ENCODE measurements at places on chromosomes 12 and 14.

GRCh38 chr14:94864387-94865195, 94.7 kb upstream of the GSC start:
- DNase-seq, result no peak

DNA sequence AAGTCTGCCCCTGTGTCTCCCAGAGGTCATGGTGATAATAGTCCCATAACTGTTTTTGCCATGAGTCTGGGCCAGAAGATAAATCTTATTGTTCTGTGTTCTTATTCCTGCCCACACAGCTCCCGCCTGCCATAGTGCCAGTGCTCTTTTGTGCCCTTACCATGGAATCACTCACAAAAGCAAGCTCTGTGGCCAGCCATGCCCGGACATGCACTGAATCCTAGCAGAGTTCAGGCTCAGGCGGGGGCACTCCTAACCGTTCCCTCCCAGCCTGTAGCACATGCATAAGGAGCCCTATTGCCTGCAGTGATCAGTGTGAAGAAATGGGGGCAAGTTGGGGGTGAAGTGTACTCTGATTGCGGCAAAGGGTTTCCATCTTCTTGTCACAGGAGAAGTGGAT, 33.3 kb downstream of the DHRS2 start:
- no peak for DNase-seq

DNA sequence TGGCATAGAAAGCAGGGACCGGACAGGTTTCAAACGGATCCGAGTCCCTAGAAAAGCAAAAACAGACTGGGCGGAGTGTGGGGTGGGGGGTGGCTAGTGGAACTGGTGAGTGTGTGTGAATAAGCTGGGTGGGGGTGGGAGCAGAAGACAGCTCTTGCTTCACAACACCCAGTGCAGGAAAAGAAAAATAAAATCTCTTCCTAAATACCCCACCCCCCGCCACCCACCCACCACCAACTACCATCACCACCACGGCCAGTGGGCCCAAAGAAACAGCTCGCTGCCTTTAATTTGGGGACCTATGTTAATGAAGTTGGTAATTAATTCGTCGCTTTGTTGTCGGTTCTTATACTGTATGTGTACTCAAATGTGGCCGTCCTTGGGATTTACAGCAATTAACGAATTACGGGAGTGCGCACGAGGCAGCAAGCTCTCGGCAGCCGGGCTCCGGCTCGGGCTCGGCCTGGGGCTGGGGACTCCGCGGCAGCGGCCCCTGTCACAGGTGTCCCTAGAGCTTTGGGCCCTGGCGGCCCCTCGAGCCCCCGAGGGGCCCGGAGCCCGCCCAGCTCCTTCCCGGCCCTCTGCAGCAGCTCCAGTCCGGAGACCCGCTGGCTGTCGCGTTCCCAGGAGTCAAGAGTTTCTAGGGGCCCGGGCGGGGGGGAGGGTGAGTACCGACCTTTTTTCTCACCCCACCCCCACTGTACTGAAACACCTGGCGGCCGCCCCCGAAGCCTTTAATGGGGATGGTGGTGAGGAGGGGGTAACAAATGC, 1.5 kb upstream of the OTX2 start:
- DNase-seq, result peak; percentile 84

DNA sequence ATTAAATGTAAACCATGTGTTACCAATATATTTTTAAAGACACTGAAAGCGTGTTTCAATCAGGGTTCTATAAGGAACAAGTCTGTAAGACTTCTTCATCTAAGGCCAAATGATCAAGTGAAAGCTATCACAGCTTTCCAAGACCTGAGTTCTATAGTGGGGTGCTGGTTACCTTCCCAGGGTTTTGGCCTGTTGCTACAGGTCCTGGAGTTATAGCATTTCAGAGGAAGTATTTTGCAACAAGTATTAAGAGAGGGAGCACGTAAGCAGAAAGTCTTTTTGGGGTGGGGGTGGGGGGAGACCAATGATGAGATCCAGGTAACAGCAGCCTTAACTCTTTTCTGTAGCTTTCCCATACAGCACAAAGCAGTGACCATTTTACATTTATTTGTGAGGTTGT, 43.8 kb downstream of the FOXN3 start:
- no peak for DNase-seq

DNA sequence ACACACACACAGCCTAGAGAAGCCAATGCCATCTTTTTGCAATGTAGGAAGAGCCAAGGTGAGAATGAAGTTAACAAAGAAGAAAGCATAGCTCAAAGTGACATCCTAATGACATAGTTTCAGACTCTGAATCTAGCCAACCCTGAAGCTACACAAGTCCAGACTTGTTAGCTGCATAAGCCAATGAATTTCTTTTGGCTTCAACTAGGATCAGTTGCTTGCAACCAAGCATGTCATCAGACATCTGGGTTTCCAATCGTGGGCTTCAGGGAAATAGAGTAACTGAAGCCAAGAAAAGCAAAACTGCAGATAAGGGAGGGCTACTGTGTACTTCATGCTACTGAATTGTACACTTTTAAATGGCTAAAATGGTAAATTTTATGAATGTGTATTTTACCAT, 4.4 kb upstream of the GPHN start:
- no peak for DNase-seq

DNA sequence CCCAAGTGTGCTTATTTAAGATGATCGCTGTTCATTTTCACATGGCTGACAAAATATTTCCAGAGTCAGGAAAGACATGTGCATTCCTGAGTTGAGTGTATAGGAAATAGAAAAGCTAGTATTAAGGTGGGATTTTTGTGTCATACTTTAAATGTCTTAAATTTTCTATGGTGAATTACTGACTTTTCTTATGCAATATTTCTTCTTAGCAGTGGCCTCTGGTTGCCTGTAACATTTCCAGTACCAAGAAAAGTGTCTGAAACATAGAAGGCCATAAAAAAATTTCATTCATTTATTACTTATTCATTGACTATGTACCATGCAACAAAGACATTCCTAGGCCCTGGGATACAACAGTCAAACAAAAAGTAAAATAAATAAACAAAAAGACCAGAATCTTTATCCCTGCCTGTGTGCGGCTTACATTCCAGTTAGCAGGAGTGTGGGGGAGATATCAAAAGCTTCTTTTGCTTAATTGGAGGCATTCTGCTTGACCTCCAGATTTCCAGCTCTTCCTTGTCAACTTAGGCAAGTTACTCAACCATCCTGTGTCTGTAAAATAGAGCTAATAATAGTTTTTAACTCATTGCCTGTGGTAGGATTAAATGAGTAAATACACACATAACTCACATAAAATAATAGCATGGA, 216.3 kb upstream of the FLRT2 start:
- no peak for DNase-seq

- DNase-seq, result no peak
These were observed 10.3 kb downstream of the RBM23 start for GRCh38 chr14:22908601-22909000.

DNA sequence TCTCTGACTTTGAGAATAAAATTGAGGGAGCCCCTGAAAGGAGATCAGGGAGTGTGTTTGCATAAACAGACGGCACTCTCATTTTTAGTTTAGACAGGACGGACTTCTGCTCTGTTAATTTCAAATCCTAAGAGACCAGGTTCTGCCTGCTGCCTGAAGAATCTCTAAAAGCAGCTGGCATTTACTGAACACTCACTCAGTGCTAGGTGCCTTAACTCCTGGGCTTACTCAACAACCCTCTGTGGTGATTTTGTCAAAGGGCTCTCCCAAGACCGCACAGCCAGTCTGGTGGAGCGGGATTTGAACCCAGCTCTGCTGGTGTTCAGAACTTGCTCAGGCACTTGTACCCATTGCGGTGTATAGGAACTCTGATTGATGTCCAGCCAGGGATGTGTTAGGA, 2.2 kb downstream of the ORAI1 start:
- no peak for DNase-seq

GRCh38 chr12:102509123-102509626, 28.8 kb upstream of the IGF1 start:
- no peak for DNase-seq

GRCh38 chr12:75888874-75889613, 142.5 kb downstream of the PHLDA1 start:
- no peak for DNase-seq

- no peak for DNase-seq
These were observed 15.4 kb downstream of the PDE1B start for GRCh38 chr12:54564768-54565167.

- no peak for DNase-seq
These were observed 412.6 kb downstream of the APAF1 start for GRCh38 chr12:99057670-99058069.

DNA sequence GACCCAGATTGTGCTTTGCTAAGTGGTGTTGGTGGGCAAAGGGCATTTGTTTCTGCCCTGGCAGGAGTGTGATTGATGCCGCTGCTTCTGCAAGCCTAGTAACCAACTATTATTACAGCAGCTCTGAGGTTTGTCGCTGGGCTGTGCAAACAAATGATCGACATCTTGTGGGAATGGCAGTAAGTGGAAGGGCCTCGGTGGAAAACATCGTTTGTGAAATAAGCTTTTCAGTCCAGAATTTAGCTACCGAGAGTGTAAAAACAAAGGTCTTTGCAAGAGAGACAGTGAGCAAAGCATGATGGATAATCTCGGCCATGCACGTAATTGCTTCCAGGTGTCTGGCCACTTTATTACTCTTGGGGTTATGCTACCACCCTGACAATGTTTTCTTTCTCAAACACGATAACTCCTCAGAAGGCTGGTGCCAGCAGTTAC, 397.7 kb upstream of the PRICKLE1 start:
- DNase-seq, result no peak

- DNase-seq, result peak; percentile 26
These were observed 12.1 kb downstream of the MDM1 start for GRCh38 chr12:68319988-68320623.

GRCh38 chr14:89219051-89219450, 198.0 kb downstream of the FOXN3 start:
- DNase-seq, result no peak

DNA sequence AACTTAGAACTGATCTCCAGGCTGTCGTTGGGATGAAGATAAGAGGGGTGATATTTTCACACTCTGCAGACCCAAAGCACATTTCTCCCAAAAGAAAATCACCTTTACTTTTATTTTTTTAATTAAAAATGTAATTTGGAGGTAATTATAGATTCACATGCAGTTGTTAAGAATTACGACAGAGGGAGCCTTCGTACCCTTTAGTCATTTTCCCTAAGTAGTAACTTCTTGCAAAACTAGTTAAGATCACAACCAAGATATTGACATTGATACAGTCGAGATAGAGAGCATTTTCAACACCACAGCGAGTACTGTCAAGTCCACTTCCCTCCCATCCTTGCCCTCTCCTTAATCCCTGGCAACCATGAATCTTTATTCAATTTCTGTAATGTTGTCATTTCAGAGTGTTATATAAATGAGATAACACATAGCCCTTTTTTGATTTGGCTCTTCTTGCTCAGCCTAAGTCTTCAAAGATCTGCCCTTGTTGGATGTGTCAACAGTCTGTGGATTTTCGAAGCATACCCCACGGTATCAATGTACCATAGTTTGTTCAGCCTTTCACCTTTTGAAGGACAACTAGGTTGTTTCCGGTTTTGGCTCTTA, 39.6 kb downstream of the DNAH10 start:
- no peak for DNase-seq
